ENCODE measurements at places on chromosomes 5 and 9.
A peak's percentile ranks its signal among the peaks of the same experiment; 100 is the strongest.

- no peak for DNase-seq
Observed at GRCh38 chr5:65247594-65247993, 234.1 kb downstream of the ADAMTS6 start.

DNA sequence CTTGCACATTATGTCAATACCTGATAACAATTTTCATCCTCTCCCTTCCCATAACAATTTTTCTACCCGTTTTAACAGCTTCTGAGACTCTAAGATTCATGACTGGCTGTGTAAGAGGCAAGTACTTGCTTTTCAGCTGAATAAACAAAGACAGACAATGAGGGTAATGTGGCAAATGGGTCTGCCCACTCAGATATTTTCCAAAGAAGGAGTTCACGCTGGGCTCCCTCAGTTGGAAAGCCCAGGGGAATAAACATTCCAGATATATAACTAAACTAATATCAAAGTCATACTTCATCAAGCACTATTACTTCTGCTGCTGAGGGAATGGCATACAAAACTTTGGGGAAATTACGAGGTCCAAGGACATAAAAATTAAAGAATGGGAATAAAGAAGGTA lies 24.4 kb downstream of the MEGF9 start:
- DNase-seq = no peak

- DNase-seq = no peak
Observed at GRCh38 chr5:66708368-66708767, 112.2 kb downstream of the MAST4 start.

GRCh38 chr9:127805620-127806019 lies 2.9 kb downstream of the FPGS start:
- no peak for DNase-seq

DNA sequence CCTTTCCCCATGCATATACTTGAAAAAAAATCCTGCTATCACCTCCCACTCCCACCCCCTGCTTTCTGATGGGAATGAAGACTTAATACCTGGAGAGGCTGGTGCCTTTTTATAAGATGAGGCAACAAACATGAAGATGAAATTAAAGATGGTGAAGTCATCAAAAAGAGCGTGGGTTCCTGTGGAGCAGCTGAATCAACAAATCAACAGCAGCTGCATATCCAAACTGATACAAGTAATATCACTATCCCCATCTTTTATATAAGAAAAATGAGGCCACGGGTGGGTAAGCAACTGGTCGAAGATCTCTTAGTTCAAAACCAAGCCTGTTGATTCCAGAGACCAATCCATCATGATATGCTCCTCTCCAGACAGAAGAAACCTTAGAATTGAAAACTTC lies 268.5 kb downstream of the ENC1 start:
- DNase-seq = no peak

- DNase-seq = no peak
Observed at GRCh38 chr5:179699616-179700237, 960 bp downstream of the CANX start.

DNA sequence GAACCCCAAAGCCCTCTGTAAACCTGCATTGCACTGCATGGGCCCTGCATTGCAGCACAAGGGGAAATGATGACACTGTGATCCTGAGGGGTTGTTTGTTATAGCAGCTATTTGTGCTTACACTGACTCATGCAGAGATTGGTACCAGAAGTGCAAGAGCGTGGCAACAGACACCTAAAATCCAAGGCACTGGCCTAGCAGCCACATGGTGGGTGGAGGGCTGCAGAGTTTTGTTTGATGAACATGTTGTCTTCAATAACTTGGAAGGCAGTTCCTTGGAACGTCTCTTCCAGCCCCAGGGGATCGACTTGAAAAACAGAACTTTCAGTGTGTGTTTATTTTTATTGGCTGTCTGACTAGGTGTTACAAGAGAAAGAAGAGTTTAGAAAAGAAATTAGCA lies 14.5 kb downstream of the FCN2 start:
- no peak for DNase-seq

DNA sequence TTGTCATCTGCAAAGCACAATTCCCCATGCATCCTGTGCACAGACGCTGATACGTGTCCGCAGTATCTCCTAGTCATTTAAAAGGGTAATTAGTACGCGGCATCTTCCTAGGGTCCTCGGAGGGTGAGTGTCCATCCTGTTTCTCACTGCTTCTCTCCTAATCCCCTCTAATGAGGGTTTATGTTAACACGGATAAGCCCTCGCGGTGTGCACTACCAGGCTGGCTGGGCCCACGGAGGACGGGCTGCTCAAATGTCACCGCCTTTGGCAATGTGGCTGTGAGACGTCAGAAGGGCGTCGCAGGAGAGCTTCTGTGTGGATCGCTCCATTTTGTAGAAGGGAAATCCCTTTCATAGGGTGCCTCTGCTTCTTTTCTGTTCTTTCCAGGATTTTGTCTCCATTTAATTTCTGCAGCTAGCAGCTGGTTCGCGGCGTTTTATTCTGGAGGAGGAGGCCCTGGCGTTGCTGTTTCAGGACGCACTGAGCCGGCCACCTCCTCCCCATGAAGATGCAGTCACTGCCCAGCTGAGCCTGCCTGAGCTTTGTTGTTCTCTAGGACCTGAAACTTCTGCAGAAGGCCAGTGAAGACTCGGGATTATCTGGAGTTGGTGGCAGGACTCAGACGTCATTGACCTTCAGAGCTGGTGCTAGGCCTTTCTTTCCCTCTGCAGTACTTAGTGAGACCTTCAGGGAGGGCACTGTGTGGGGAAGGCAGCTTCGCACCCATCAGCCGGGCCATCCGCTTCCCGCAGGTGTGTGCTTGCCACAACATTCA lies 326.1 kb upstream of the IRX1 start:
- DNase-seq = no peak

DNA sequence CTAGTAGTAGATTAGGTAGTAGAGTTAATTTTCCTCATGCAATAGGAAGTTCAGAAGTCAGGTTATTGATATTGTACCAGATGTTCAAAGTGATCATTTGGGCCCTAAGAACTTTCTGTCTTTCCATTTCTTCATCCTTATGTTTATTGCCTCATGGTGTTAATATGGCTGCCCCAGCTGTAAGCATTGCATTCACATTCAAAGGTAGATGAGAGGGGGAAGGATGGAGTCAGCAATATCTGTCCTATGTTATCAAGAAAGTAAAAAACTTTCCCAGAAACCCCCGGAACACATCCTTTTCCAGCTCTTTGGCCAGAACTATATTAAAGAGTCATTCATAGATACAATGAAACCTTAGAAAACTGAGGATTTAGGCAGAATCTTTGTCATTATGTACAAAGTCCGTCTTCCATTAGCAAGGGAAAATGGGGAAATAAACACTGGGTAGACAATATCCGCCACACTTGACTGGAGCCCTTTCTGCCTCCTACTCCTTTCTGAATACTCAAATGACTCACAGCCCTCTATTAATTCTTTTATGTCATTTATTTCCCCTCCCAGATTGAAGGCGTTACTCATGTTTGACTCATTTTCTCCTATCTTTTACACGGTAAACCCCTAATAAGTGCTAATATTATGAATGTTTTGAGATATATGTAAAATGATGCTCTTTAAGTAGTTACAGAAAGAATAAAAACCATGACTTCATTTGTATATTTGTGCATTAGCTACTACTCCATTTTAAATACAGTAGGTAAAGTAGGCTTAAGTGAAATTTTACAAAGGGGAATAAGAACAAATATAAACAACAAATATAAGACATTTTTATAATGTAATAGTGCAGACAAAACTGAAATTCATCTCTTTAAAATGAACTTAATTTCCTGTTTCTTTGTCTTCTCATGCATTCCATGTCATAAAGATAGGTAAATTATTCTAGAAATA lies 127.6 kb downstream of the SLF1 start:
- no peak for DNase-seq

DNA sequence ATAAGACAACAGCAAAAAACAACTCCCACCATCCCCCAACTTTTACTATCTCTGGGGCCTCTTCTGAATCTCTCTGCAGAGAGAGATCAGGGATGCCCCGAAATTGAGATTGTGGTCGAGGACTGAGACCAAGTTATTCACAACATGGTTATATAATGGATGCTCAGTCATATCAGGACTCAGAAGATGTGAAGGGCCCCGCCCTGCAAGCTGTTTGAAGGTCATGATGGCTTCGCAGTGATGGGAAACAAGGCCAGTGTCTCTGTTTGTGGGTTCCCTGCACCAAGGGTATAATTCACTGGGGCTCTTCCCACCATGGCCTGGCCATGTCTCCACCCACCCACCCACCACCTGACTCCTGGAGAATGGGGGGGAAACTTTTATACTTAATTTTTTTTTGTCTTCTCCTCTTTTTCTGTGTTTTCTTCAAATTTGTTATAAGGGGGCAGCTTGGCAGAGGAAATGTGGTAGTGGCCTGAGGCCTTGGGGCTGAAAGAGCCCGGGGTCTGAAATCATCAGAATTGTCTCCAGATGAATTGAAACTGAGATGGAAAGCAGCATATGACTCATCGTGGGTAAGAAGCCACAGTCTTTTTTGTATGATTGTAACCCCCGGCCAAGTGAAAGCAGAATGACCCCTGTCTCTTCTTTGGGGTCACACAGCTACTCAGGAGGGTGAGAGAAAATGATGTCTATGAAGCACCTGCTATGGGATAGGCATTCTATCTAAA lies 15.0 kb upstream of the TEX48 start:
- DNase-seq = peak; percentile 35

DNA sequence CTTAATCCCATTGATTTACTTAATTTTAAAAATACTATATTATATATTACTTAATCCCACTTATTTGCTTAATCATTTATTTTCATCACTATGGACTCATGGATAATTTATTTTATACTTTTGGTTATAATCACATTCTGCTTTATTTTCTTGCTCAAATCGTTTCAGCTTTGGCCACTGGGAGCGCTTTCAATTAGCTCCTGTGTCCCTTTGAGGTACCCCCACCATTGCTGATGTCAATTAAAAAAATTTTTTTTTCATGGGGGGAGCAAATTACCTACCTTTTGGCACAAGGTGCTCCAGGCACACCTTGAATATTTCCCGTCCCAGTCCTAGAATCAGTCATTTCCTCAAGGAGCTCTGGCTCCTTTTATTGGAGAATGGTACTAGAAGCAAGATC lies 1.4 kb upstream of the TRIO start:
- no peak for DNase-seq

- no peak for DNase-seq
Observed at GRCh38 chr5:87899721-87900131, 368.9 kb downstream of the TMEM161B start.

- no peak for DNase-seq
Observed at GRCh38 chr9:73893230-73893629, 603.9 kb upstream of the RORB start.

- no peak for DNase-seq
Observed at GRCh38 chr5:116652903-116653302, 78.3 kb upstream of the SEMA6A start.

- DNase-seq = no peak
Observed at GRCh38 chr5:74294231-74294705, 346.3 kb downstream of the ENC1 start.

DNA sequence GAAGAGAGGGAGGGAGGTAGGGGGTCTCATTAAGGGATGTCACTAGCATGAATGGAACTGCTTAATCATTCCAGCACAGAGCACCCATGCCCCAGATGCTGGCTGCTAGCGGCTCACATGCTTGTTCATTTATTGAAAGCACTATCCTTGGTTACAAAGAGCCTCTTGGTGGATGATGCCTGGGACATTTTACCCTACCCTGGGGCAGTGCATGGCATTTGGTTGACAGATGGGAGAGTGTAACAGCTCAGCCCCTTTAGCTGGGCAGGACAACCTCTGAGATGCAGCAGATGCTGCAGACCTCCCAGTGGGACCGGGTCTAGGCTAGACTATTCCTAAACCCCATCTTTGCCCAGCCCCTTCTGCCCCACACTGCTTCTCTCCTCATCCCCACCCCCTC lies 46.9 kb upstream of the TCERG1 start:
- DNase-seq = no peak

DNA sequence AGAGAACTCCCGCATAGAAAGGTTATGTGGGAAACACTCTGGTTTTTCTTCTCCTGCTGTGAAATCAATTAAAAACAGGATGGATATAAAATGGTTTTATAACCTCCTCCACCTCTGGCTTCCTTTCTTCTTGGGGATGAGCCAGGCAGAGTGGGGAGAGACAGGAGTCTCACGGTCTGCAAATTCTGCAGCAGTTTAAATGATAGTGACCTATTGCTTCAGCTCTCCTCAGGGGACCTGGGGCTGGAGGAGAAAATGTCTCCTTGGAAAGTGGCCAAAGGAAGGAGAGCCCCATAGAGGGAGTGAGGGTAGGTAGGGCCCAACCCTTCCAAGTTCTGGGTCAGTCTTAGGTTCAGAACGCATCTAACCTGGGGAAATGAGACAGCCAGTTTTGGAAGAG lies 118.8 kb downstream of the MTX3 start:
- DNase-seq = no peak

DNA sequence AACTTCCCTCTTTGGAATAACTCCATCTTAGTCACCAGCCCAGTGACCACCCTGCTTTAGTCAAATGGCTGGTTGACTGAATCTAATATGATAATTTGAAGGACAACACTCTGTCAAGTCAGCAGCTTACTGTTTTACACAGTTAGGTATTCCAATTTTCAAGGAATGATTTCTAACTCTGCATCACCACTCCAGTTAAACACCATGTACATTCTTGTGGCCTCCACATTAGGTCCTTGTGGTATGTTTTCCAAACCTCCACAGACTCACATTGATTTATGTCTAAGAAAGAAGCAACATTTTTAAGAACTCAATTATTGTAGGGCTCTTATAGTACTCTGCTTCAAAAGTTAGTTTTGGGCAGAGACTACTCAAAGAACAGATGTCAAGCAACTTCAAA lies 110.7 kb downstream of the TLE1 start:
- DNase-seq = no peak

DNA sequence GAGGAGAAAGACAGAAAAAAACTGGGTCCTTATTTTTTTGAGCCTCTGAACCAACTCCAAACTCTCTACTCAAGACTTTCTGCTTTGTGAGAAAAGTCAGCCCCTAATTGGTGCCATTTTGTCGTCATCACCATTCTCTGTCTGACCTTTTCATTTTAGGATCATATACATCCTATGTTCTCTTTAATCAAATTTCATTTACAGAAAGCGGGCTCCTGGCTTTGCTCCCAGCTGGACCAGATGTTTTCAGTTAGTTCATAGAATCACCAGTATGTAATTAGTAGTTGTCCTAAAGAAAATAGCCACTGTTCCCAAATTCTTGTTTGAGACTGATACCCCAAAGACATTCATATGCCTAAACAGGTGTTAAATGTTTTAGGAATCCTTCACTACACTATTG lies 28.6 kb upstream of the SLCO4C1 start:
- DNase-seq = no peak

- no peak for DNase-seq
Observed at GRCh38 chr5:148793261-148793660, 33.1 kb upstream of the ADRB2 start.

All from HTR-8/SVneo (cell line).